ENCODE measurements at places on chromosomes 12 and 14. TPM values are rescaled to one million over a fixed set of nuclear protein-coding genes. Genes with fewer than 3 reads are reported as not detected.

DNA sequence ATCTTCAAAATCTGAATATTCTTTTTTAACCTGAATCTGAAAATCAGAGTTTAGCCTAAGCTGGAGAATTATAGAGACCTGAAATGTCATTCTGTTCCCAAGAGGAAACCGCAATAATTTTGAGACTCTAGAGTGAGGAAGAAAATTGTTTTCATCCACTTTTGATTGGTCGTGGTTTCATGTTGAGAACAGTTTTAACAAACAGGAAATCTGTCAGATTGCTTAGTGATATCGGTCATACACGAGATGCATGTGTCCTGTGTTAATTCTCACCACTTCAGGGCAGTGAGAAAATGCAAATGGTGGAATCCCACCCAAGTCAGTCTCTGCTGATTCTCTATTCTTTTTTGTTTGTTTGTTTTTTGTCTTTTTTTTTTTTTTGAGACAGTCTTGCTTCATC lies 1498.5 kb upstream of the TMEM132C start:
- DNase-seq, result no peak

- DNase-seq, result no peak
These were observed 1153.1 kb upstream of the USP15 start for GRCh38 chr12:61107118-61107517.

Gene AQP2
- total RNA-seq, result not detected

DNA sequence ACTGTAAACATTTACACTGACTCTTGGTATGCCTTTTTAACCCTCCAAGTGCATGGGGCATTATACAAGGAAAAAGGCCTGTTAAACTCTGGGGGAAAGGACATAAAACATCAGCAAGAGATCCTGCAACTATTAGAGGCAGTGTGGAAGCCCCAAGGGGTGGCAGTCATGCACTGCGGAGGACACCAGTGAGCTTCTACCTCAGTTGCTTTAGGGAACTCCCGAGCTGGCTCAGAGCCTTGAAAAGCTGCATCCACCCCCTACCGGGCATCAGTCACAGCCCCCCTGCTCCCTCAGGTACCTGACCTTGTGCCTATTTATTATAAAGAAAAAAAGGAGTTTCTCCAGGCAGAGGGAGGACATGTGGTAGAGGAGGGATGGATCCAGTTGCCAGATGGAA lies 695.6 kb upstream of the LMO3 start:
- no peak for DNase-seq

Gene CPNE6
- total RNA-seq, result not detected

- DNase-seq, result no peak
These were observed 169.0 kb downstream of the ZFP36L1 start for GRCh38 chr14:68623826-68624225.

Gene PTGES3
- total RNA-seq, result 257 TPM

- no peak for DNase-seq
These were observed 156.0 kb downstream of the DAD1 start for GRCh38 chr14:22433069-22433468.

Gene SMOC1
- total RNA-seq, result not detected

DNA sequence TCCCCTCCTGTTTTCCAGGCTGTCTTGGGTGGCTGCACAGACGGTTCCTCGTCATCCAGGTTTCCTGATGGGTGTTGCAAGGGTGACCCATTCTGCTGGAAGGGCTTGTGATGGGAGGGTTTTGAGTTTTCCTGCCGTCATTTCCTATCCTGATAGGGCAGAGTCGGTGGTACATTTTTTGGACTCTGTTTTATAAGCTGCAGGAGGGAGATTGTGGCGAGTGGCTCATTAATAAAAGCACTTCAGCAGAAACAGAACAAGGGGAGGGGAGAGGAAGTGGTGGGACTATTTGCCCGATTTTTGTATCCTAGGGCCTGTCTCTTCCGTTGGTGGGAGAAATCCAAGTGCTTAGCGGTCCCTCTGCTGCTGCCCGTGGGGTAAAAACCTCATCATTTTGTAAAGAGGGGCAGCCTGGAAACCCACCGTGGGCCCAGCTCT lies 40.0 kb downstream of the TSPAN9 start:
- peak; percentile 66 for DNase-seq

Gene BTBD6
- total RNA-seq, result 47.2 TPM

Gene TESPA1
- total RNA-seq, result not detected
